ENCODE measurements at places on chromosomes 6 and 20.
A peak's percentile ranks its signal among the peaks of the same experiment; 100 is the strongest.

DNA sequence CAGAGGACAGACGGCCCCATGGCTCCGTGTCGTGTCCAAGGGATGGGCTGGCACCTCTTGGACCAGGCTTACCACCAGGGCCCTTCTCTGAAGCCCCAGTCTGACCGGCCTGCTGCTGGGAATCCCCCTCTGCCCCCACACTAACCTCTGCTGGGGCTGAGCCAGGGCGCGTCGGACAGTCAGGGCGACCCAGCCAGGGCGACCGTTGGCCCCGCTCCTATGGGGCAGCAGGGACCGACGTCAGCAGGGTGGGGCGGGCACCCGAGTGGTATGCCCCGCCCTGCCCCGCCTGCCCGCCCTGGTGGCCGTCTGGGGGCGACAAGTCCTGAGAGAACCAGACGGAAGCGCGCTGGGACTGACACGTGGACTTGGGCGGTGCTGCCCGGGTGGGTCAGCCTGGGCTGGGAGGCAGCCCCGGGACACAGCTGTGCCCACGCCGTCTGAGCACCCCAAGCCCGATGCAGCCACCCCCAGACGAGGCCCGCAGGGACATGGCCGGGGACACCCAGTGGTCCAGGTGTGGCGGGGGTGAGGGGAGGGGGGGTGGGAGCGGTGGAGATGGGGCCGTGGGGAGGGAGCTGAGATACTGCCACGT is at the start of gene SLC17A9:
SLC17A9 (plus strand) TSS at position 337 of the 595 bp plus-strand sequence; CDS start at position 459, 122 bp downstream.
- DNase-seq, result peak; percentile 32

- peak; percentile 11 for DNase-seq
Measured at GRCh38 chr6:99868074-99868702, 125.8 kb downstream of the MCHR2 start.

DNA sequence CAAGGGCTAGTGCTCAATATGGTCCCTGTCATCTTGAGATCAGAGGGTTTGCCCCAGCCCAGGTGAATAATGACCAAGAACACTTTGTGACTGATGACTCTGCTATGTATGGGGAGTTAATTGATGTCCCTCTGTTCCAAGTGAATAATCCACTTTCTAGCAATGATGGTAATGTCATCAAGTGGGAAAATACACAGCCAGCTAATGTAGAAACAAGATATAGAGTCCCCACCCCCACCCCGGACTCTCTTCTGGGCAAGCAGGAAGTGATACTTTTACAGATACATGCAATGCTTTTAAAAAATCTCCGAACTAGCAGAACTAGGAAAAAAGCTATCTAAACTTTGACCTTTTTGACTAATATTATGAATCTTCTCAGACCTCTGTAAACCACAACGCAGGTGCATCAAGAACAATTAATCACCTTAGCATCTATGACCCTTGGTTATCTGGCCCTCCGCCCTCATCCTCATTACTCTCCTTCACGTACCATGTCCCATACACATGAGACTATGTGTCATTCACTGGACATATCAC is 30.5 kb downstream of the CNR1 start:
- DNase-seq, result no peak

DNA sequence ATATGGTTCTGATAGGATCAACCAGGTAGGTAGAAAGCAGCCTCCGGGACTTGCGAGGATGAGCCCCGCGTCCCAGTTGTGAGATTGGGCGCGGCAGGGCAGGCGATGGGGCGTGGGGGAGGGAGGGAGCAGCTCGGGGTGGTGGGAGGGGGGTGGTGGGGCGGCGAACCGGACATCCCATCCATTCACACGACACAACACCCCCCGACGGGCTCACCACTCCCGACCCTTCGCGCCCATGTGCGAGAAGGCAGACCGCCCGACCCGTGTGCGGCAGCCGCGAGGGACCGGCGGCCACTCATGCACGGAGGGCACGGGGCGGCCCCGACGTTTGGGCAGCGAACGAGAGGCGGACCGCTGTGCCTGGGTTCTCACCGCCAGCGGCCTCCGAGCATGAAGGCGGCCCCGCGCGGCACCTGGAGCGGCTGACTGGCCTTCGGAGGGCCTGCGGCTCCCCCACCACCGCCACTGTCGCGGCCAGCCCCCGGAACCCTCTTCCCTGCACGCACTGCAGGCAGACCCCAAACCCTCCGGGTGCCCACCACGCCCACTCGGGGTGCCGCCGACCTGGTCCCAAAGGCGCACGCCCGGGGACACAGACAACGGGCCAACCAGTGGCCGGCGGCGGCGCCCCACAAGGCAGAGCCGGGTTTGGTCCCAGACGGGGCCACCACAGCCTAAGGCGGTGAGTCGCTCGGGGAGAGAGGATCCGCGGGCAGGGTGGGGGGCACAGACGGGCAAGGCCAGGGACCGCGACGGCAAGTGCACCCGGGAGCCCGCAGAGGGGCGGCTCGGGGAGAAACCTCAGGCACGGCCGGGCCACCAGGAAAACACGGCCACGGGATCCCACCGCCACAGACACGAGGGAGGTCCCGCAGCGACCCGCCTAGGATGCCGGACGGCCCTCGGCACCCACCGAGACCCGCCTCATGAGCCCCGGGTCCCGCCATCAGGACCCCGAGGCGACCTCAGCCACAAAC is 769.2 kb upstream of the DEFB115 start:
- DNase-seq, result no peak

DNA sequence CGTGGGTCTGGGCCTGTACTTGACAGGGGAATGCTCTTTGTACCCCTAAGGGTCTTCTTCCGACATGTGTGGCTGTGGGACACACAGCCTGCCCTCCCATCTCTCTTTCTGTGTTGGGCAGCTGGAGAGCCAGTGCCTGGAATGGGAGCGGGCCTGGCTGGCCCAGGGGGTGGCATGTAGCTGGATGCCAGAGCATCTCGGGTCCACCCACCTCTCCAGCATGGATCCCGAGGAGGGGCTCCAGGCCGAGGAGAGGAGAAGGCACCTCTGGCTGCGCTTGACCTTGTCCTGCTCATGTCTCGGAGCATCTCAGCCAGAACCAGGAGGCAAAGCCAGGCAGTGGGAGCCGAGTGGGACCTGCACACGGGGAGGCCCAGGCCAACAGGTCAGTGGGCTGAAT is 16.0 kb downstream of the CDH4 start:
- DNase-seq, result no peak

DNA sequence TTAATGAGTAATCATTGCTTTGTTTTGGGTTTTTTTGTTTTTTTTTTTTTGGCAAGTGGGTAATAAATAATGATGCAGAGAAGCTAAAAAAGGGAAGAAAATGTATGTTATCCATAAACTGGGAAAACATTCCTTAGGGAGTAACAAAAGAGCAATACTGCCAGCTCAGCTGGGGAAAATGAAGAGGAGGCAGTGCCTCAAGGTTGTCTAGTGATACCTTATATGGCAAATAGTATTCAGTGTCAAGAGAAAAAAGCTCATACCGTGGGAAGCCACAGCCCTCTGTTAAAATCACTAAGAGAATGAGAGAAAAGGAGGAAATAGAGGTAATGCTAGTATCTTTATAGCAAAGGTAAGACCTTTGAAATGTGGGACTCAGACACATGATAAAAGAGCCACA is 47.1 kb upstream of the SMLR1 start:
- DNase-seq, result no peak

GRCh38 chr6:168967281-168967925 is 286.2 kb downstream of the THBS2 start:
- DNase-seq, result no peak

DNA sequence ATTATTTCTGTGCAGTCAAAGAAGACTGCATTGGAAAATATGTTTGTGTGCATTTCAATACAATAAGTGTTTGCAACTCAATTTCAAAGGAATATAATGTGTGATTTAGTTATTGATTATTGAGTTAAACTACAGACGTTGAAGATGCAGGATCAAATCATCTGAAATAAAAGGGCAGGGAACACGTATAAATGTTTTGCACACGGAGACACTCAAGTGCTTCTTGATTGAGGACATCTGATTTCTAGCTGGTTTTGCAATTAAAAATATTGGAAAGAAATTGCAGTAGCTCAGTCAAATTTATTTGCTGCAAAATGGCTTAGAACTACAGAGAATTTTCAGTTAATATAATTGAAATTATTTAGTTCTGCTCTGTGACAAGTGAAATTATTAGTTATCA is 412.7 kb downstream of the UTRN start:
- no peak for DNase-seq

- DNase-seq, result no peak
Measured at GRCh38 chr6:144659202-144660182, 374.4 kb downstream of the UTRN start.

GRCh38 chr6:159036673-159037072 is 8.1 kb downstream of the TAGAP start:
- no peak for DNase-seq

DNA sequence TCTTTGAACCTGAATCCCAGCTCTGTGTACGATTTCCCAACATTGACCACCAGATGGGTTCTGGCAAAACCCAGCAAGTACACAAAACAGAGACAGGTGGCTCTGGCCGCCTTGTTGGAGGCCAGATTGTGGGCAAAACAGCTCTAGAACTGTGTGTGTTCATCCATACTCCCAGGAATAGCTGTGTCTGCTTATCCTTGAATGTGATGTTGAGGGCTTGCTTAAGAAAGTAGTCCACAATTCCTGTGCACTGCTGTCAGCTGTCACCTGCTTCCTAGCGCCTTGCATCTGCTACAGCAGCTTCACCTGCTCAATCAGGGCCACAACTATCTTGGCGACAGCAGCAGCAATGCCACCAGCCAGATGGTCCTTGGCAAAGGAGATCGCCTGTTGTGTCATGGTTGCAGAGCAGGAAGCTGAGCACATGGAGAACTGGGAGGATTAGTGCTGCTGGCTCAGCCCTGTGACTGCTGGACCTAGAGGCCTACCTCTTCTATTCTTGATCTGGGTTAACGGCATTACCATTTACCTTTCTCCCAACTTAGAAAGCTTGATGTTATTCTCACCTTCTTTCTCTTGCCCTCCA is 3.7 kb upstream of the SMAP1 start:
- no peak for DNase-seq

- no peak for DNase-seq
Measured at GRCh38 chr6:26296857-26297648, 67.9 kb upstream of the BTN3A2 start.

GRCh38 chr6:162882801-162883481 is 155.2 kb downstream of the PACRG start:
- DNase-seq, result no peak

- DNase-seq, result no peak
Measured at GRCh38 chr6:126312013-126312665, 27.8 kb upstream of the CENPW start.

GRCh38 chr6:13922750-13923149 is 2.0 kb upstream of the RNF182 start:
- DNase-seq, result no peak

DNA sequence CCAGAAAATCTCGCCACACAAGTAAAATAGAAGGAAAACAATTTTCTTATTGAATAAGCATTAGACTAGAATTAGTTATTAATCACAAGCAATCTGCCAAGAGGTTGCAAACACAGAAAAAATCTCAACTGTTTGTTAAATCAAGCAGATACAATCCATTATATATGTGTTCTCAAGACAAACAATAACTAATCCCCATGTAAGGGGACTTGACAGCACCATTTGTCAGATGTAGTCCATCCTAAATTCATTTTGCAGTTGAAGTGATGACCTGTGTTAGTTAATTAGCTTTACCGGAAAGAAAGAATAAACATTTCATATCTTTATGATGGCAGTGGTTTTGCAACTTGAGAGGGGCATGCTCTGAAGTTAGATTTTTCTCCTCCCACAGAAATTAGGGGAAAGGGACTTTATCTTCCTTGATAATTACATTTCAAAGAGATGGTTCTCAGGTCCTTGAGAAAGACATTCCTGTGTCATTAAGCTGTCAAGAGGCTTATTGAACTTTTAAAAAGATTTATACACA is 1588.0 kb downstream of the GRIK2 start:
- DNase-seq, result no peak

- DNase-seq, result no peak
Measured at GRCh38 chr6:163719028-163719742, 304.7 kb downstream of the QKI start.

GRCh38 chr6:15284743-15285142 is 38.9 kb downstream of the JARID2 start:
- DNase-seq, result no peak

DNA sequence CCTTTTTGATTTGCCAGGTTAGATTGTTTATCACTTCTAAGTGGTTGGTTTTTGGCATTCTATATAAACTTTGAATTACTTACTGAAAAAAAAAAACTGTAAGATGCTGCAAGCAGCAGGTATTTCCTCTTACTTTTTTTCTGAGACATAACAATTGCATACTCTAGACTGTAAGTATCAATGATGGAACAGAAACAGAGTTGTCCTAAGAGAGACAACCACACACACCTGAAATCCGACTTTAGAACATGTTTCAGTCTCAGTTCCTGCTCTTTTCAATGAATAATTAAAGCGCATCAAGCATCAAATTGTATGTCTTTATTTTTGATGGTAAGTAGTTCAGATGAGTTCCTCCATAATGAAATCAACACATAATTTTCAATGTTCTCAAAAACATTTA is 105.3 kb upstream of the KHDRBS2 start:
- no peak for DNase-seq

DNA sequence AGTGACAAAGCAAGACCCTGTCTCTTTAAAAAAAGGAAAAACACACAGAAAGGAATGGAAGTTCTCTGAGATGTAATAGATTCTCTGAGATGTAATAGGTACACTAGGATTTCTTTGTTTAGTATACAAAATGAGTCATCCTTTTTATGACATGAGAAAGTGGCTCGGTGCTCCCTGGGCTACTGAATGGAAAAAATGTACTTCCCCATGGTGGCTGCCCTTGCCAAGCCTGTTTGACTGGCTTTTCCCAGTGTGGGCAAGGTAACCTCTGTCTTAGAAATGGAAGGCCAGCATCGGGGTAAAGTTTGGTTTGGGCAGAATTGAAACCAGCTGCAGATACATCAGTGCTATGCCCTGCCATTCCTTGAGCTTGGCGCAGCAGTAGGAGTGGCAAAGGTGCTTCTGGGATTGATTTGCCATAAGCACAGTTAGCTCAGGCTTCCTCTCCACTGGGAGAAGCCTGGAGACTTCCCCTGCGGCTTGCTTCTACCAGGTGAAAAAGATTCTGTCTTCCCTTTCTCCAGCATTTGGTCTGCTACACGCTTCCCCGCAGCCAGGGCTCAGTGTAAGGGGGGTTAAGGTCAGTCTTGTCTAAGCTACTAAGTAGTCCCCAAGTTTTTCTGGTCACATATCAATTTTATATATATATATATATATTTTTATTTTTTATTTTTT is 24.5 kb downstream of the ARFGEF2 start:
- DNase-seq, result no peak

- DNase-seq, result no peak
Measured at GRCh38 chr6:153931431-153931830, 107.6 kb upstream of the OPRM1 start.

- no peak for DNase-seq
Measured at GRCh38 chr6:134029495-134030455, 22.6 kb downstream of the SLC2A12 start.

DNA sequence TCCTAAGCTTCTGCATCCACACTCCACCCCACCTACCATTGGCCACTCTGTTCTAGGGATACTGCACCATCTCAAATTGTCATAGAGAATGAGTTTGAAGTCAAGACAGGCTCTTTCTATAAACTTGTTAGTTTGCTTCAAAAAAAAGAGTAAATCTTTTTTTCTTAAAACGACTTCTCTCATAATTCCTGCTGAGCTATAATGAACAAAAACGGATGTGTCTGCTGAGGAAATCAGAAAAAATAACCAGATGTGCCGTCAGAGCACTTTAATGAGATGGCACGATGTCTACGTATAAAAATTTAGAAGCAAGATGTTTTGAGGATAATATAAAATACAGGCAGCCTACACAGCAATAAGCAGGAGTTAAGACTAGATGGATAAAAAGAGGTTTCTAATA is 24.0 kb upstream of the DDO start:
- DNase-seq, result no peak

GRCh38 chr6:96450082-96450769 is 71.4 kb upstream of the UFL1 start:
- no peak for DNase-seq
